ENCODE measurements at places on chromosomes 13 and 19. TPM values are rescaled to one million over a fixed set of nuclear protein-coding genes. Genes with fewer than 3 reads are reported as not detected.

GRCh38 chr13:28534210-28534609, 39.3 kb upstream of the FLT1 start:
- peaks cover 47% of the 10 kb centered on the region for H3K27me3 ChIP-seq
- DNase-seq: no peak
- peaks cover 30% of the 10 kb centered on the region for H3K4me1 ChIP-seq
- no peak overlapping the region for H3K4me3 ChIP-seq

DNA sequence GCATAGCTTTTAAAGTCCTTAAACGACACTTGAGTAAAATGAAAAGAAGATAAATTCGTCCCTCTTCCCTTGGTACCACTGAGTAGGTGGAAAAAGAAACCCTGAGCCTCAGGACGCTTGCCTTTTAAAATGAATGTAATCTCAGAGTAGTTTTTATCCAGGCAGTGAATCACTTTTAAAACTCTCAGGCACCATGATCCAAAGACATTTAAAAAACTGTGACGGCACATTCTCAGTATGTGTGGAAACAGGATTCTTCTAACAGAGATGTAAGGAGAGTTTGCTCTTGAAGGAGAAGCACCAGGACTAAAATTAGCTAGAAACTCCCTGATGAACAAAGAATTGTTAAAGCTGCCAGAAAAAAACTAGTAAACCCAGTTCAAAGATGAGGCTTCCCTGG, 105.7 kb upstream of the SLC15A1 start:
- peaks cover 10% of the 10 kb centered on the region for H3K4me1 ChIP-seq
- no peaks in the 10 kb centered on the region for H3K27me3 ChIP-seq
- DNase-seq: no peak
- no peak overlapping the region for H3K4me3 ChIP-seq

DNA sequence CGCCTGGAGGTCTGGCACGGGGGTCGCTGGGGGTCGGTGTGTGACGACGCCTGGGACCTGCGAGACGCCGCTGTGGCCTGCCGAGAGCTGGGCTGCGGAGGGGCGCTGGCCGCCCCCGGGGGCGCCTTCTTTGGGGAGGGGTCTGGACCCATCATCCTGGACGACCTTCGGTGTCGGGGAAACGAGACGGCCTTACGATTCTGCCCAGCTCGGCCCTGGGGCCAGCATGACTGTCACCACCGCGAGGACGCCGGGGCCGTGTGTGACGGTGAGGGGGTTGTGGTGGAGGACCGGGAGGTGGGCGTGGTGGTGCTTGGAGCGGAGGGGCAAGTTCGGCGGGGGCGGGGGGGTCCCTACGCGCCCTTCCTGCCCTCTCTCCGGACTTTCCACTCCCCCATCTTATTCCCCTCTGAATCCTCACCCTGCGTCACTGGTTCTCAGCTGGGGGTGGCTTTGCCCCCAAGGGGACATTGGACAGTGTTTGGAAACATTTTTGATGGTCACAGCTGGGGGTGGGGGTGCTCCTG, 5.5 kb downstream of the SSC5D start:
- H3K4me1 ChIP-seq: peaks cover 30% of the 10 kb centered on the region
- peak overlapping the region; percentile 90 for H3K27ac ChIP-seq
- peaks cover 6% of the 10 kb centered on the region for H3K36me3 ChIP-seq
- DNase-seq: no peak
- H3K4me3 ChIP-seq: peak overlapping the region; percentile 63
- peaks cover 39% of the 10 kb centered on the region for H3K27me3 ChIP-seq

DNA sequence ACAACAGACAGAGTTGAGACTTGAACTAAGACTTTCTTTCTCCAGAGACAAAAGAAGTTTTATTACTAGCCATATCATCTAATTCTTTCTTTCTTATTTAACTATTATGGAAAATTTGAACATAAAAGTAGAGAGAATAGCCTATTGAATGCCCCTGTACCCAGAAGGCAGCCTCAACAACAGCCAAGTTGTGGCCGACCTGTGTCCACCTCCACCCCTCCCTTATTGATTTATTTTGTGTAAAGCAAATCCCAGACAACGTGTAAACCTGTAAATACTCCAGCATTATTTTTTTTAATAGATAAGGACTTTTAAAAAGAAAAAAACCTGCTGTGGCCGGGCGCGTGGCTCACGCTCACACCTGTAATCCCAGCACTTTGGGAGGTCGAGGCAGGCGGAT, 26.1 kb upstream of the FXYD3 start:
- H3K4me3 ChIP-seq: no peak overlapping the region
- peaks cover 39% of the 10 kb centered on the region for H3K27me3 ChIP-seq
- H3K4me1 ChIP-seq: peaks cover 9% of the 10 kb centered on the region
- no peaks in the 10 kb centered on the region for H3K36me3 ChIP-seq
- DNase-seq: no peak
- no peak overlapping the region for H3K27ac ChIP-seq

DNA sequence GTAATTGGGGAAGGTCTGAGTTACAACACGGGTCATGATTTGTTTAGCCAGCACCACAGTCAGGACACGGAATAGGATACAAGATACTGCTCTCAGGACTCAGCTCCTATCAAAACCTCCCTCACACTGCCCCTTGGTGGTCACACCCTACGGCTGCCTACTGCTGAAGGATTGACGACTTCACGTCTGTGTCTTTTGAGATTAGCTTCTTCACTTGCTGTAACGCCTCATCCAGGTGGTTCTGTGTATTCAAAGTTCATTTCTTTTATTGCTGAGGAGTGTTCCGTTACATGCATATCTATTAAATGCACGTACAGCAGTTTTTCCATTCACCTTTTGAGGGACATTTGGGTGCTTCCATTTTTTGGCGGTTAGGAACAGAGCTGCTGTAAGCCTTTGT, 46.3 kb downstream of the URI1 start:
- no peak for DNase-seq
- H3K36me3 ChIP-seq: peaks cover 28% of the 10 kb centered on the region
- no peak overlapping the region for H3K27ac ChIP-seq
- no peaks in the 10 kb centered on the region for H3K27me3 ChIP-seq

DNA sequence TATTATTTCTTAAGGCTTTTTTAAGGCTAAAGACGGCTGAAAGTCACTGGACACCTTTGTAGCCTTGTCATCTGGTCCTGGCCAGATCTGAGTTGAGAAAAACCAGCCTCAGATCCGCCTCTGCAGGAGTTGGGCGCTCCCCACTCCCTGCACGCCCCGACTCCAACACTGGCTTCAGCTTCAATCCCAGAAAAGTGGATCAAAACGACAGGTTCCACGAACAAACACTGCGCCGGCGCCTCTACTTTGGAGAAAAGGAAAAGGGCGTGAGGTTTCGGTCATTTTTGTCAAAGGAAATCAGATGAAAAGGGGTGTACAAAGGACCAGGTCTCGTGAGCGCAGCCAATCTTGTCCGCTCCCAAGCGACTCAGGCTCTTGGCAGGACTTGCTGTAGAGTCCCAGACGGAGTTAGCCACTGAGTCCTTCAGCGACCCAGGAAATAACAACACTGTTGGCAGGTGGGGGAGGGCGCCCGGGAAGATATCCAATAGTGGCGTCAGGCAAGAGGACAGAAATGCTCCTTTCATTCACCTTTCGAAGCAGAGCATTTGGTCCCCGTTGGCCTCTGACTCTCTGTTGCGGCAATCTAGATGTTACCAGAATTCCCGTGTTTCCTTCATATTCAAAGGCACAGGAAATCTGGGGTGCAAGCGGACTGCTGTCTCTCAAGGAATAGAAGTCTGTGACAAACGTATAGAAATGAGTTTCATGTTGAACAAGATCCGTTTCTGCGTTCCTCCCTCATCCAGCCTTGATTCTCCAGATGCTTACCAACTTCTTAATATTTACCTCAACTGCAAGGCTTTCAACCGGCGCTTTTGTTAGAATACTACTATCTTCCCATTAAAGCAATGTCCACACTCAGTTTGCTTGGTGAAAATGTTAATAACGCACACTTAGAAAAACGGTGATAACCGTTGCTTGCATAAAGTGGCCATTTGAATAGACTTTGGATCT, 1.8 kb upstream of the CCNA1 start:
- peaks cover 30% of the 10 kb centered on the region for H3K4me1 ChIP-seq
- no peak overlapping the region for H3K27ac ChIP-seq
- H3K4me3 ChIP-seq: peak overlapping the region; percentile 67

DNA sequence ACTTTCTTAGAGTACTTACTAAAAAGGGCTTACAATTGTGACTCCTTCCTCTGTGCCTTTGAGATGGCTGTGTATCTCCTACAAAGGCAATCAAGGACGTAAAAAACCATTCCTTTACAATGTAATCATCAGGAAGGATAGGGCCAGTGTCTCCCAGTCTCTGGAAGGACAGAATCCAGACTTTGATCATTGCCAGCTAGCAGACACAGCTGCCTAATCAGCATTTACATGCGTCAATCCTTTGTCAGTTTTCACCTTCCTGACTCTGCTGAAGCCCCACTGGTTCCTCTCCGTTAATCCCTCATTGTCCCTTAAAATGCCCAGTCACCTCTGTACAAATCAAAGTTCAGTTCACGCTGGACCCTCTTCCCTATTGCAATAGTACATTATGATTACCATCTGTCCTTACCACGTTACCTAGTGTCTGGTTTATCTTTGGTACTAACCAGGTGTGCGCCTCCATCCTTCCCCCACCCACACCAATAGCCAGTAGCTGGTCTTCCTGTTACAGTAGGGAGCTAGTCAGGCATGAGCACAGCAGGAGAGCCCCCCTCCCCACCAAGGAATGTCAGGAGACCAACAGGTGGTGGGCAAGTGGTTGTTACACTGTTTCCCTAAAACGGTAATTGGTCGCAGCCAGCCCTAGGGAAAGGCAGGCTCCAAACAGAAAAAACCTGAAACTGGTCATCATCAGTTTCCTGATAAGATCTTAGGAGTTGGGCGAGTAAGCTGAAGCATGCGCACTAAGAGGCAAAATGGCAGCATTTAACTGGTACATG, 49.7 kb downstream of the TGDS start:
- no peak overlapping the region for H3K4me3 ChIP-seq
- no peak overlapping the region for H3K27ac ChIP-seq
- peaks cover 24% of the 10 kb centered on the region for H3K4me1 ChIP-seq
- H3K27me3 ChIP-seq: no peaks in the 10 kb centered on the region
- DNase-seq: no peak
- H3K36me3 ChIP-seq: no peaks in the 10 kb centered on the region

DNA sequence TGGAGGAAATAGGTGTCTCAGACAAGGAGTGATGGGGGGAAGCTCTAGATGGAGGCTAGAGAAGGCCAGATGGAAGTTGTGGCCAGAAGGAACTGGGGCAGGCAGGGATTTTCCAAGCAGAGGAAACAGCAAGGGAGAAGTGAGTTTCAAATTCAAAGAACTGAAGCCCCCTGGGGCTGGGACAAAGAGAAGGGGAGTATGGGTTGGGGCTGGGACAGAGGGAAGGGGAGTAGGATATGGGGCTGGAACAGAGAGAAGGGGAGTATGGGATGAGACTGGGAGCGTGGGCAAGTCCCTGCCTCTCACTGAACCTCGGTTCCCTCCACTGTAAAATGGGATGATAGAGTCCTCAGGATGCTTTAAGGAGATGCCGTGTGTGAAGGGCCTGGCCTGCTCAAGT, 1.9 kb upstream of the GTF2F1 start:
- peaks cover 13% of the 10 kb centered on the region for H3K36me3 ChIP-seq
- H3K27ac ChIP-seq: no peak overlapping the region
- H3K4me3 ChIP-seq: no peak overlapping the region

DNA sequence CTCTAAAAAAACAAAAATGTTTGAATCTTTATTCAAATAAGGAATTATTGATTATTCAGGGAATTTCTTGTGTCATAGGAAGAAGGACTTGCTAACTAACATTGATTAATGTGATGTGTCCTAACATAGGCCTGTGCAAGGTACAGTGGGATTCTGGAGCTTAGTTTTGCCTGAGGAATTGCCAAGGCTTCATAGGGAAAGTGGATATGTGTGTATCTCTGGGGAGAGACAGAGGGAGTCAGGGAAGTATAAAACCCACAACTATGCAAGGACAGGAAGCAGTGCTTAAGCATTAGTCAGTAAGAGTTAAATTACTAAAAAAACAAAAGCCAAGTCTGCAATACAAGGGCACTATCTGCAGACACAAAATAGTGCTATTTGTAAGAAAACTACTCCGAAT, 59.6 kb downstream of the WDFY2 start:
- DNase-seq: no peak
- no peak overlapping the region for H3K27ac ChIP-seq
- no peaks in the 10 kb centered on the region for H3K36me3 ChIP-seq
- H3K4me1 ChIP-seq: peaks cover 55% of the 10 kb centered on the region
- no peaks in the 10 kb centered on the region for H3K27me3 ChIP-seq

DNA sequence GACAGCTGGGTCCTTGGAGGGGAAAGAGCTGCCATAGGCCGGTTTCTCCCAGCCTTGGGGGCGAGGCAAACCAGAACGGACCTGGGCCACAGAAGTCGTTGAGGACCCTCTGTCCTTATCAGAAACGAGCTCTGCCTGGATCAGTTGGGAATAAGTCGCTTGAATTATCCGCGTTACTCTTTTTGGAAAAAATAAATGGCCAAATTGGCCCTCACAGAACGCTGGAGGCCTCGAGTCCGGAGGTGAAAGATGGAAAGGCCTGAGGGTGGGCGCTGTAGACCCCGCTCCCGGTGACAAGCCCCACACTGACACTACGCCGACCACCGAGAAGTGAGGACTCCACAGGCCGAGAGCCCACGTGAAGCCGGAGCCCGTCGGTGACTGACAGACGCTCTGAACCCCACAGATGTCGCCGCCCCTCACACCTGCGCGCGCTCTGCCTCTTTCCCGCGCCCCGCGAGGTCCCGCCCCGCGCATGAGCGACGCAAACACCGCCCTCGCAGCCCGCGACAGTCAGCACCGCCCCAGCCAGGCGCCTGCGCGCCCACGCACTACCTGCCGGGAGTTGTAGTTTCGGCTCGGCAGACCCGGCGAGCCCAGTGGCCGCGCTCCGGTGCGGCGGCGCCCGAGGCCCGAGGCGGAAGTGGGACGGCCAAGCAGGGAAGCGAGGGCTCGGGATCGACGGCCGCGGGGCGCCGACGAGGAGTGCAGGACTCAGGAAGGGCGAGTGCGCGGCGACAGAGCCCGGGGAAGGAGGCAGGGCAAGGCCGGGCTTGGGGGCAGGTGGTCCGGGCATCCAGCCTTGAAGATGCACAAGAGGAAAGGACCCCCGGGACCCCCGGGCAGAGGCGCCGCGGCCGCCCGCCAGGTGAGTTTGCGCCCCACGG, at the start of the genes BRME1 and CC2D1A:
BRME1 (minus strand) TSS at position 484 of the 887 bp plus-strand sequence. CDS start 1,225 bp downstream, outside the sequence.
CC2D1A (plus strand) TSS at position 568 of the 887 bp plus-strand sequence; CDS start at position 809, 241 bp downstream.
- H3K4me3 ChIP-seq: peak within 1 kb of the TSS; percentile 96
- H3K4me1 ChIP-seq: peaks cover 27% of the 10 kb centered on the region
- no peaks in the 10 kb centered on the region for H3K27me3 ChIP-seq
- peak within 1 kb of the TSS; percentile 74 for H3K27ac ChIP-seq
- H3K36me3 ChIP-seq: peaks cover 15% of the 10 kb centered on the region

- H3K4me1 ChIP-seq: no peaks in the 10 kb centered on the region
- H3K27me3 ChIP-seq: no peaks in the 10 kb centered on the region
- no peak overlapping the region for H3K27ac ChIP-seq
These were observed 10.7 kb downstream of the IQCN start for GRCh38 chr19:18263324-18264136.

- no peak for DNase-seq
- no peak overlapping the region for H3K27ac ChIP-seq
- no peaks in the 10 kb centered on the region for H3K27me3 ChIP-seq
- H3K4me3 ChIP-seq: no peak overlapping the region
- no peaks in the 10 kb centered on the region for H3K4me1 ChIP-seq
- no peaks in the 10 kb centered on the region for H3K36me3 ChIP-seq
These were observed 650.8 kb upstream of the GPC6 start for GRCh38 chr13:92575777-92576176.

The FGF14 gene
- 2.9 TPM for total RNA-seq

The IGFL1 gene
- not detected for total RNA-seq

The PROZ gene
- not detected for total RNA-seq

The THAP8 gene
- 4.2 TPM for total RNA-seq

The CCL25 gene
- not detected for total RNA-seq

The HCN2 gene
- total RNA-seq: 21.9 TPM
